ENCODE measurements at places on chromosomes 1 and 21. TPM values are rescaled to one million over a fixed set of nuclear protein-coding genes. Genes with fewer than 3 reads are reported as not detected.

- DNase-seq: no peak
These were observed 6.4 kb downstream of the DISP1 start for GRCh38 chr1:222821239-222821638.

GRCh38 chr1:182829285-182829932 lies 9.7 kb upstream of the DHX9 start:
- no peak for DNase-seq

GRCh38 chr1:64561993-64562392 lies 92.1 kb downstream of the CACHD1 start:
- DNase-seq: no peak

DNA sequence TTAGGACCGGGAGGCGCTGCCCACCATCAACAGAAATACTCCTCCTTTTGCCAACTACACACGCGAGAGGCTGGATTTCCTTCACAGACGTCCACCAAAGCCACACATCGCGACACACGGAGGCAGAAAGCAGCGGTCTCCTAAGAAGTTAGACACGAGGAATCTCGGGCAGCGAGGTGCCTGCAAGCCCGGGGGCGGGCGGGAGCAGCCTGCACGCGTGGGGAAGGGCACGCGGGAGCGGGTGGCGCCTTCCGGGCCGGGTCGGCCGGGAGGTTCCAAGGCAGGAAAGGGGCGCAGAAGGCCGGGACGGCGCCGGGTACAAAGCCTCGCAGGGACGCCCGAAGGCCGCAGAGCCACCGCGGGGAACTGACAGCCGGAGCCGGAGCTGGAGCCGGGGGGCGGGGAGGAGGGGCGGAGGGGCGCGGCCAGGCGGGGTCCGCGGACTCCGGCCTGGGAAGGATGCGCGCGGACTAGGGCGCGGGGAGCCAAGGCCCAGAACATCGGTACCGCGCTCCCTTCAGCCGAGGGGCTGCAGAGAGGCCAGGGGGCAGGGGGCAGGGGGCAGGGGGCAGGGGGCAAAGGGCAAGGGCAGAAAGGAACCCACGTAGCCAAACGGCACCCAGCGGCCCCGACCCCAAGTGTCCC lies 722 bp downstream of the NPHP4 start:
- DNase-seq: no peak

Gene ABCA4
- not detected for total RNA-seq

Gene RGS8
- not detected for total RNA-seq

Gene KRTAP12-2
- not detected for total RNA-seq

Gene CLCNKA
- total RNA-seq: not detected

Gene NPPB
- not detected for total RNA-seq

All from Caki2 (cell line).